Activated CD4-positive, alpha-beta memory T cell treated with anti-CD3 and anti-CD28 coated beads for 36 hours (primary cell): ENCODE measurements at places on chromosomes 13 and 19. TPM values are rescaled to one million over a fixed set of nuclear protein-coding genes. Genes with fewer than 3 reads are reported as not detected.

Gene NLRP11
- not detected for total RNA-seq

Gene ASPDH
- total RNA-seq: not detected

Gene APC2
- 0.15 TPM for total RNA-seq

Gene TMEM38A
- 0.76 TPM for total RNA-seq

Gene ZFP14
- 2.3 TPM for total RNA-seq

DNA sequence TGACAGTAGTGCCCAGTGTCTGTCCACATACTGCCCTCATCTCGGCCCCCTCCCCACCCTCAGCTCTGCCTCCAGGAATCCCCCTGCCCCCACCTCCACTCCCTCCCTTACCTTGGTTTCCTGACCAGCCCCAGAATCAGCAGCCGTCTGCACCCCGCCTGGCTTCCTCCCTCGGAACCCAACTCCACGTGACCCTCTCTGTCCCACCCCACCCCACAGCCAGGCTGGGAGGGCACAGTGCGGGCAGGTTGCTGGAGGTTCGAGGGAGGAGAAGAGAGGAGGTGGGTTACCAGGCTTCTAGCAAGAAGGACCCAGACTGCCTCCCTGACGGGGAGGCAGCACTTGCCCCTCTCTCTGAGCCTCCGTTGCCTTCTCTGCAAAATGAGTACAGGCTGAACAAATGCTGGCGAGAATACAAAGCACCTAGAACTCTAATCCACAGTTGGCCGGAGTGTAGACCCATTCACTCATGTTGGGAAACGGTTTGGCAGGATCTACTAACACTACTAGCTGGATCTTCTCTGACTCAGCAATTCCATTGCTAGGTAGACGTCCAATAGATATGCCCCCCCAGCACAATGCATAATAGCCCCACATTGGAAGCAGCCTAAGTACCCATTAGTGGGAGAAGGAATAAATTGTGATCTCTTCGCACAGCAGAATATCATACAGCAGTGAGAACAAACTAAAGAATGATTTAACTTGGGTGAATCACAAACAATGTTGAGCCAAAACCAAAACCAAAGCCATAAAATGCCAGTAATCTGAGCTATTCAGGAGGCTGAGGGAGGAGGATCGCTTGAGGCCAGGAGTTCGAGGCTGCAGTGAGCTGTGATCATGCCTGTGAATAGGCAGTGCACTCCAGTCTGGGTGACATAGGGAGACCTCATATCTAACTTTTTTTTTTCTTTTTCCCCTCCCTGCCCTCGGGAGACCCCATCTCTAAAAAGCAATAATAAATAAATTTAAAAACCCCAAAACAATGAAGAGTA is at the start of gene RASAL3:
RASAL3 (minus strand) TSS at position 151 of the 992 bp plus-strand sequence. CDS start 186 bp downstream, outside the sequence.
- H3K4me1 ChIP-seq: peaks cover 54% of the 10 kb centered on the region
- no peaks in the 10 kb centered on the region for H3K27me3 ChIP-seq
- DNase-seq: peak; percentile 80

DNA sequence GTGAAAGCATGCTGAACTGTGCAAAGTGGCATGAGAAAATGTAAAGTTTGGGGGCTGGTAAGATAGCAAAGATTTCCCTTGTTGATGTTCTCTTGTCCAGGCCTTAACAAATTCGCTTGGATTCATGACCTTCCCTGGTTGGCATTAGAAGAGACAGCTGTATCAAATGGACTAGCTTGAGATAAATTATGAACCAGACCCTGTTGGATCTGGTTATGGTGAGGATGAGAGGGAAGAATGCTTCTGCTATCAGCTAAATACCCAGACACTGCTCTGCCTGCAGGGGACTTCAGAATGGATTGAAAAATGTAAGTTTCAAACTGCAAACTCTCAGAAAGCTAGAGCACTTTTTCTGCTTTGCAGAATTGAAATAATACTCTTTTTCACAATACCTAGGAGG is 135.2 kb downstream of the EFNB2 start:
- DNase-seq: no peak
- H3K36me3 ChIP-seq: no peaks in the 10 kb centered on the region
- peaks cover 2% of the 10 kb centered on the region for H3K27me3 ChIP-seq

DNA sequence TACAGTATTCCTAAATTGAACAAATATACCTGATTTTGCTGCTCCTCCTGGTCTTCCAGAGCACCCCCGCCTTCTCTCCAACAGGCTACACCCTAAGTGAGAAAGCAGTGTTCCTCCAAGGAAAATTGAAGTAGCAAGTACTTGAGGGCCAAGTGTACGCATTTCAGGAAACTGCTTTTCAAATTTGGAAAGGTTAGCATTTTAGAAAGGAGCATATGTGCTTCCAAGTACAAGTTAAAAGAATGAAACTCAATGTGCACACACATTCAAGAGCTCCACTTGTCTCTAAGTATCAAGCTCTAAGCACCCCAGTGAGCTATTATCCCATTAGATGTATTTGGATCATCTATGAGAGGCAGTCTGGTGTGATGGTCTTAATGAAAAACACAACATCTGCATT is 25.8 kb downstream of the LHFPL6 start:
- DNase-seq: no peak
- H3K27me3 ChIP-seq: peaks cover 2% of the 10 kb centered on the region
- no peak overlapping the region for H3K4me3 ChIP-seq
- H3K36me3 ChIP-seq: no peaks in the 10 kb centered on the region
- H3K27ac ChIP-seq: no peak overlapping the region
- no peaks in the 10 kb centered on the region for H3K4me1 ChIP-seq

DNA sequence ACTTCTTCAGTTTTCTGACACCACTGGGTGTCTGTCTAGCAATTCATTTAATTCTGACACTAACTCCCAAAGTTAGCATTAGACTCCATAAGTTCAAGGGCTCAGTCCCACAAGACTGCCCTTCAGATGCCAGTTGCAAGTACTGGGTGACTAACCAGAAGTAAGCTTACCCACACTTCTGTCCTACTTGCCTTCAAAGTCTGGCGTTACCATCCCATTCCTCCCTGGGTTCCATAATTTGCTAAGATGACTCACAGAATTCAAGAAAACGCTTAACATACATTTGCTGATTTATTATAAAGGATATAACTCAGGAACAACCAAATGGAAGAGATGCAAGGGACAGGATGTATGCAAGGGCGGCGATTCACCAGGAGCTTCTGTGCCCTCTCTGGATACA is 45.5 kb upstream of the NPAS1 start:
- H3K36me3 ChIP-seq: no peaks in the 10 kb centered on the region
- peaks cover 7% of the 10 kb centered on the region for H3K4me1 ChIP-seq
- DNase-seq: no peak
- no peak overlapping the region for H3K27ac ChIP-seq
- H3K4me3 ChIP-seq: no peak overlapping the region
- H3K27me3 ChIP-seq: no peaks in the 10 kb centered on the region

GRCh38 chr19:1956868-1957492 is 16.0 kb downstream of the CSNK1G2 start:
- no peak overlapping the region for H3K4me3 ChIP-seq
- H3K36me3 ChIP-seq: peaks cover 2% of the 10 kb centered on the region
- DNase-seq: no peak
- H3K4me1 ChIP-seq: peaks cover 17% of the 10 kb centered on the region

- no peak overlapping the region for H3K4me3 ChIP-seq
- H3K27me3 ChIP-seq: peaks cover 2% of the 10 kb centered on the region
- peaks cover 19% of the 10 kb centered on the region for H3K4me1 ChIP-seq
- peak overlapping the region; percentile 30 for H3K27ac ChIP-seq
- no peaks in the 10 kb centered on the region for H3K36me3 ChIP-seq
Measured at GRCh38 chr19:49391581-49392399, 3.7 kb downstream of the KASH5 start.

- peaks cover 8% of the 10 kb centered on the region for H3K36me3 ChIP-seq
- peak overlapping the region; percentile 72 for H3K4me3 ChIP-seq
- peak; percentile 67 for DNase-seq
- H3K4me1 ChIP-seq: peaks cover 30% of the 10 kb centered on the region
- no peaks in the 10 kb centered on the region for H3K27me3 ChIP-seq
Measured at GRCh38 chr19:47609906-47610894, 1.3 kb downstream of the BICRA start.

- H3K36me3 ChIP-seq: no peaks in the 10 kb centered on the region
- H3K27me3 ChIP-seq: no peaks in the 10 kb centered on the region
- H3K4me3 ChIP-seq: no peak overlapping the region
- no peak overlapping the region for H3K27ac ChIP-seq
- peaks cover 8% of the 10 kb centered on the region for H3K4me1 ChIP-seq
- no peak for DNase-seq
Measured at GRCh38 chr19:20321139-20321763, 154.2 kb downstream of the ZNF486 start.

DNA sequence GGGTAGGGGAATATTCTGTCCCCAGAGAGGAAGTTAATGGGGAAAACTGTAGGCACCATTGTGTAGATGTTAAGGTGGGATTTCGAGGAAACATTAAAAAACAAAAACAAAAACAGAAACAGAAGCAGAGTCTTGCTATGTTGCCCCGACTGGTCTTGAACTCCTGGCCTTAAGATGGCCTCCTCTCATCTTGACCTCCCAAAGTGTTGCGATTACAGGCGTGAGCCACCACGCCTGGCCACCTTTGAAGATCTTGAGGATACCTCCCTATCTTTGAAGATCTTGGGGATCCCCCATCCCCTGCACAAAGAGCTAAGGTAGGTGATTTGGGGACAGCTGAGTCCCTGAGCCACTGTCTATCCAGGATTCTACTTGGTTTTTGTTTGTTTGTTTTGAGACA is 553 bp upstream of the ICAM3 start:
- DNase-seq: no peak
- H3K4me1 ChIP-seq: peaks cover 27% of the 10 kb centered on the region
- no peaks in the 10 kb centered on the region for H3K27me3 ChIP-seq
- H3K36me3 ChIP-seq: peaks cover 7% of the 10 kb centered on the region
- H3K4me3 ChIP-seq: peak overlapping the region; percentile 86

DNA sequence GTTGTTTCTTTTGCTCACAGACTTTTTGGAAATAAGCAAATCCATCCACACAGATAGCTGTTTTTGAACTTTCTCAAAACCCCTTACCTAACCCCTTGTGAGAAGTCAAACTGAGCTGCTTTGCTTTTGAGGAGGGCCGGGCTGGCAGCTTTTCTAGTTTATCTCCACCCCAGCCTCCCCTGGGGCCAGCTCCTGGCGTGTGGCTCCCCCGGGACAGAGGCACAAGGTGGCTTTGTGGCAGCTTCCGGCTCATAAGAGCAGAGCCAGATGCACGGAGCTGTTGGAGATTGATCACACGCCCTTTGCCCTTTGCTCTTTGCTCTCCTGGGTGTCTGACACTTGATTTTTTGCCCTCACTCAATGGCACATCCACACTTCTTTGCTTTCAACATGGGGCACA is 24.9 kb upstream of the RNF113B start:
- H3K27ac ChIP-seq: no peak overlapping the region
- DNase-seq: no peak
- H3K4me1 ChIP-seq: no peaks in the 10 kb centered on the region
- peaks cover 2% of the 10 kb centered on the region for H3K27me3 ChIP-seq
- no peaks in the 10 kb centered on the region for H3K36me3 ChIP-seq

- H3K4me1 ChIP-seq: peaks cover 12% of the 10 kb centered on the region
- no peak overlapping the region for H3K27ac ChIP-seq
- no peaks in the 10 kb centered on the region for H3K27me3 ChIP-seq
- H3K36me3 ChIP-seq: peaks cover 16% of the 10 kb centered on the region
- no peak overlapping the region for H3K4me3 ChIP-seq
Measured at GRCh38 chr19:41422955-41423354, 4.2 kb downstream of the B3GNT8 start.

DNA sequence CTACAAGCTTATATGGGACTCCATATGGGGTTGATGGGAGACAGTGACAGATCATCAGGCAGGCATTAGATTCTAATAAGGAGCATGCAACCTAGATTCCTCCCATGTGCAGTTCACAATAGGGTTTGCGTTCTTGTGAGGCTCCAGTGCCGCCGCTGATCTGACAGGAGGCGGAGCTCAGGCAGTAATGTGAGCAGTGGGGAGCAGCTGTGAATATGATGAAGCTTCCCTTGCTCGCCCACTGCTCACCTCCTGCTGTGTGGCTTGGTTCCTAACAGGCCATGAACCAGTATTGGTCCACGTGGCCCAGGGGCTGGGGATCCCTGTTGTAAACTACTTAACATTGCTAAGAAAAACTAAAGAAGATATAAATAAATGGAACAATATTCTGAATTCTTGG is 378.4 kb downstream of the KCNRG start:
- no peak overlapping the region for H3K27ac ChIP-seq
- peaks cover 1% of the 10 kb centered on the region for H3K27me3 ChIP-seq
- H3K36me3 ChIP-seq: no peaks in the 10 kb centered on the region
- no peaks in the 10 kb centered on the region for H3K4me1 ChIP-seq
- no peak for DNase-seq

DNA sequence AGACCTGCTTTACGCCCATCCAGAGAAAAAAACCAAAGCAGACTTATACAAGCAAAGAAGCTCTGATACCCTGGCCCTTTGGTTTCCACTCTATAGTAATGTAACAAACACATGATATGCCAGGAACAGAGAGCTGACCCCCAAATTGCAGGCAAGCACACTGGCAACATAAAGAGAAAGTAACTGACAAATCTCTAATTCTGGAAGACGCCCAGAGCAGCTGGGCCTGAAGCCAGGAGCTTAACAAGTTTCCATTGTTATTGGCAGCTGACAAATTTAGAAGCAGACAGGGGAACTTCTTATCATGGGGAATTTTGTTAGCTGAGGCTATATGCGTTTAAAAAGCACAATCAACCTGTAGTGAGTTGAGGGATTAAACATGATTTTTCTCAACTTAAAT is 158.0 kb downstream of the DLEU7 start:
- no peaks in the 10 kb centered on the region for H3K36me3 ChIP-seq
- H3K27ac ChIP-seq: no peak overlapping the region
- no peak overlapping the region for H3K4me3 ChIP-seq
- DNase-seq: no peak

- H3K4me3 ChIP-seq: peak overlapping the region; percentile 42
Measured at GRCh38 chr13:113292021-113292862, 4.8 kb upstream of the LAMP1 start.

DNA sequence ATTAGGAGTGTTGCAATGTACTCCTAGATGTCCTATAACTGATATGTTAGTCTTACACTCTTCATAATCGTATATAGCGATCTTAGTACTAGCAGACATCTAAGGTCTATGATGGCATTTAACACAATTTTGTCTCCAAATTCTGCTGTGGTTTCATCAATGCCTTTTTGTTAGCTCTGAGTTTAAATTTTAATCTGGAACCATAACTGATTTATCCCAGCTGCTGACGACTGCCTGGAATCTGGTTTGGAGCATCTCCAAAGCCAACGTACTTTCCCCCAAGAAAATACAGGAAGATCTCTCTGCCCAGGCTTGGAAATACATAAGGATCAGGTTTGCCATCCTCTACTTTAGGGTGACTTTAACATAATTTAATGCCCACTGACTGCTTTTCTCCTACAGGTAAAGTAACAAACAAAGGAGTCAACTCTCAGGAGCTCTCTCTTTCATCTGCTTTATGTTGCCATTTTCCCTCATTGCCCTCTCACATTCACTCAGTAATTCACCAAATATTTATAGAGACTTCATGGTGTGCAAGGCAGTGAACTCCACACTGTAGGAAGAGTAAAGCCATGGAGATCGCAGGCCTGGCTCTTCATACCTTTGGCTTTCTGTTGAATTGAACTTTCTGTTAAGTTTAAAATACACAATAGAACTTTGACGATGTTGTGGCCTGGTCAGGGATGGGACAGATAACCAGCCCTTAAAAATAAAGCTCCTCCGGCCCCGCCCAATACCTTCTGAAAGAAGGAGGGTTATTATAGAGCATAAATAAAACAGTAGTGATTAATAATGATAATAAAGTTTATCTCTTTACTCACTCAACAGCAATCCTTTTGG is 23.3 kb upstream of the SPART start:
- H3K27ac ChIP-seq: no peak overlapping the region
- no peaks in the 10 kb centered on the region for H3K36me3 ChIP-seq
- no peak for DNase-seq
- no peak overlapping the region for H3K4me3 ChIP-seq
